Gastroesophageal sphincter (tissue), 4 donors: ENCODE measurements at places on chromosomes 7 and 10. TPM values are rescaled to one million over a fixed set of nuclear protein-coding genes. Genes with fewer than 3 reads are reported as not detected.

DNA sequence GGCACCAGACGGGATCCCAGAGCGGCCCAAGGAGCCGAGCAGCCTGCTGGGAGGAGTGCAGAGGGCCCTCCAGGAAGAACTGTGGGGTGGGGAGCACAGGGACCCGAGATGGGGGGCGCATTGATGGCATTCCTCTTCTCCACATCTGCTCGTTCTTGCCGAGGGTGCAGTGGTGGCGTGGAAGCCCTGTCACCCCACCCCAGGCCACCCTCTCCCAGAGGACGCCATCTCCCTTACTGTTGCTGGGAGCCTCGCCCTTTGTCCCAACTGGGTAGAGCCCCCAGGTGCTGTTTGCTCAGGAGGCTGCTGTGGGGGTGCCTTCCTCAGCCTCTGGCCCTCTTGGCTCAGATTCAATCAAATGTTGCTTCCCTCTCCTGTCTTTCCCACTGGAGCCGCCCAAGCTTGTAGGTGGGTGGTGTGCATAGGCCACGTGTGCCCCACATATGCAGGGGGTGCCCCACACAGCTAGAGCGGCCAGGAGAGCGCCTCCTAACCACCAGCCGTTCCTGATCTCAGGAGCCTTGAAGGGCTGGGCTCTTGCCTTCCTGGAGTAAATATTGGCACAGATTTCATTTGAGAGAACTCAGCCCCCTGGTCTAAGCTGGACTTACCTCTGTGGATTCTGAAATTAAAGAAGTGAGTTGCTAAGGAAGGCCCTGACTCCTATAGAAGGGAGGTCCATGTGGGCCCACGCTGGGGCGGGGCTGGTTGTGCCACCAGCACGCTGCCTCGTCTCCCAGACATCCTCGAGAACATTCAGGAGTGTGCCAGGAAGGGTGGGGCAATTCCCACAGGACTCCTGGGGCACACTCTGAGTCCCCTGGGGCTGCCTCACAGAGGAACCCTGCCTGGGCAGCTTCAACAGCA is 39.2 kb downstream of the ZNF467 start:
- ATAC-seq: no peak

- ATAC-seq: no peak
Observed at GRCh38 chr10:118522791-118523498, 72.5 kb downstream of the PRLHR start.

- no peak for ATAC-seq
Observed at GRCh38 chr7:36127075-36127740, 25.8 kb upstream of the EEPD1 start.

Gene CRHR2
- total RNA-seq: 0.15 TPM

DNA sequence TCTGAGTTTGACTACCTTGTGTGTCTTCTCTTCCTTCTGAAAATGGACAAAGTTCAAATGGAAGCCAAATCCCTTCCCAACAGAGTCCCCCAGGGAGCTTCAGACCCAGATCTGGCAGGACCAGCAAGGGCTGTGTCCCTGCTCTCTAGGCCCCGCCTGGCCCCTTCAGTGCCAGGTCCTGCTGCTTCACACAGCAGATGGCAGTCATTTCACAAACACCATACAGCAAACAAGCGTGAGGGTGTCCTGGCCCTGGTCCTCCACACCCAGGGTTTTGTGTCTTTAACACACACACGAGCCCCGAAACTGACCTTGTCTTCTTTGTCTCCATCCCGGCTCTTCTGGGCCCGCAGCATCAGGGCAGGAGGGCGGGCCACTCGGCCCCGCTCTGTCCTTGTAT is 145.0 kb downstream of the TCERG1L start:
- ATAC-seq: no peak

GRCh38 chr7:1852517-1853430 is 182.7 kb downstream of the ELFN1 start:
- ATAC-seq: no peak

DNA sequence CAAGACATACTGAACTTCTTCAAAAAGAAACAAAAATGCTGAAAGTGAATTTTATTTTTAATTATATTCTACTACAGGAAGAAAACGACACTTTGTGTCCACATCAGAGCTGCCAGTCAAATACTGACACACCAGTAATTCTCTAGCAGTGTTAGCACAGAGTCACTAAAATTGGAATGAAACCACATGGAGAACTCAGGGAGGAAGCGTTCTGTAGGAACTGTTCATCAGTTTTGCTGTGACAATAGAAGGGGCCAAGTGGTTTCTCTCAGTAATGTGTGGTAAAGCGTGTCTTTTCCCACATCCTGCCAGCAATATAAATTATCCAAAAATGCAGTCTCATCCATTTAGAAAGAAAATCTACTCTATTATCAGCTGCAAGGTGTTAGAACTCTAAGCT is 683.3 kb downstream of the GRM8 start:
- no peak for ATAC-seq

GRCh38 chr7:152341039-152341913 is 94.5 kb downstream of the KMT2C start:
- ATAC-seq: peak; percentile 61

DNA sequence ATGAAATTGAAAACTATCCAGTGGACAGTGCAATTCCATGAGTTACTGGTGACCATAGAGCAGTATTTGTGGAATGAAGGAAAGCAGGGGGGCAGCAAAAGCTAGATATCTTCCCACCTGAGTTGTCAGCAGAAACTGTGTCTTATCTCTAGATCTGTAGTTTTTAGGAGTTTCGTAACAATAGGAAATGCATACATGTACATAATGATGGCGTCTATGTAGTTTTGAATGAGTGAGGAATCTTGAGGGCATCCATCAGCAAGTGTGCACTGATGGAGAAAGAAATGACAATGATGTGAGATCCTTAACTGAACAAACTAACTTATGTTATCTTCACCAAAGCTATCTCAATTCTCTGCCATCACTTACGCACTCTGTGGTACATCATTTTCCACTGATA is 114.5 kb downstream of the LRRC4 start:
- ATAC-seq: no peak

DNA sequence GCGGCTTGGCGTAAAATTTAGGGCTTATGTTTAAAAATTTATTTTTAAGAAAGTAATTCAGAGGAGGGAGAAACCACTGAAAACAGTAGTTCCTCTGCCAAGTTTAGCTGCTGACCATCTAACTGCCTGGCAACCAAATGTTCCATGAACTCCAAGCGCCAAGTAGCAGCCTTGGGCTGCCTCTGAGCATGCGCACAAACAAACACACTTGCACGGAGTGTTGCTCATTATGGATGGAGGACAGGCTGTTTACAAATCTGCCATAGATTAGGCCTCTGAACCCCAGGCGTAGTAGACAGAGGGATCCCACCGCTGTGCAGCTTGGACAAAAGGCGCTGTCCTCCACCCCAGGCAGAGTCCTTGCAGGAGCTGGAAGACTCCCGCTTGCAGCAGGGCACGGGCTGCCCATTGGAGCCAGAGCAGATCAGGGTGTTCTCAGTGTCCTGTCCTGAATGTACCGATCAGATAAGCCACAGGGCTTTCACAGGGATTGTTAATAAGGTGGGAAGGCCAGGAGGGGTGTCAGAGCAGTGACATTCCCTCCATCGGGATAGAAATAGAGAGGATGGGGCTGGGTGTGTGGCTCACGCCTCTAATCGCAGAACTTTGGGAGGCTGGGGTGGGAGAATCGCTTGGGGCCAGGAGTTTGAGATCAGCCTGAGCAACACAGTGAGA is 47.7 kb upstream of the LYZL1 start:
- no peak for ATAC-seq

DNA sequence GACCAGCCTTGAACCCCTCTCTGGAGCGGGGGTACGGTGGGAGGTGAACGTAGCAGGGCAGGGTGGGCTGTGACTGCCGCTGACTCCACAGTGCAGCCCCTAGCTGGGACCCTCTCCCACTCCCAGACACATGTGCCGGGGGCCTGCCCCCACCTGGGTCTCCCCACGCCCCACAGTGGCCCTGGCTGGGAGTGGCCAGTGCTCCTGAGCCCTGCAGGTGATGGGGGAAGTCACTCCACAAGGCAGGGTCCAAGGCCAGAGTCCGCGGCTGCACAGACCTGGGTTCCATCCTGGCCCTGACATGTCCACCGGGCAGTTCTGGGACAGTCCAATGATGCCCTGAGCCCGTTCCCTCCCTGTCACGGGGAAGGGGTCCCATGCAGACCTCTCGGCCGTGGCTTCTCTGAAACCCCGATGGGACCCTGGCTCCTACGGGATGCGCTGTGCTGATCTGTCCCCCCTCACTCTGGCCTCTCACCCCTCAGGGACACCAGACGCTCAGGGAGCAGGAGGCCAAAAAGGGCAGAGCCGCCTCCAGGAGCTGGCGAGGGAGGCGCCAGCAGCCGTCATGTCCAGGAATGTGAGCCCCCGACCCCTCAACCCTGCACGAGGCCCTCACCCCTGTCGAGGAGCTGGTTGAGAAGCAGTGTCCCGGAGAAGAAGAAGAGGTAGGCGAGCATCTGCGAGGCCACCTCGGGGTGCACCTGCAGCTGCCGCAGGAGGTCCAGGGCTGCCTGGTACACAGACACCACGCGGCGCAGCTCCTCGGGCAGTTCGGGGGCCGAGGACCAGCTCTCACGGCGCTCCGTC is 40.4 kb downstream of the AP5Z1 start:
- ATAC-seq: no peak

DNA sequence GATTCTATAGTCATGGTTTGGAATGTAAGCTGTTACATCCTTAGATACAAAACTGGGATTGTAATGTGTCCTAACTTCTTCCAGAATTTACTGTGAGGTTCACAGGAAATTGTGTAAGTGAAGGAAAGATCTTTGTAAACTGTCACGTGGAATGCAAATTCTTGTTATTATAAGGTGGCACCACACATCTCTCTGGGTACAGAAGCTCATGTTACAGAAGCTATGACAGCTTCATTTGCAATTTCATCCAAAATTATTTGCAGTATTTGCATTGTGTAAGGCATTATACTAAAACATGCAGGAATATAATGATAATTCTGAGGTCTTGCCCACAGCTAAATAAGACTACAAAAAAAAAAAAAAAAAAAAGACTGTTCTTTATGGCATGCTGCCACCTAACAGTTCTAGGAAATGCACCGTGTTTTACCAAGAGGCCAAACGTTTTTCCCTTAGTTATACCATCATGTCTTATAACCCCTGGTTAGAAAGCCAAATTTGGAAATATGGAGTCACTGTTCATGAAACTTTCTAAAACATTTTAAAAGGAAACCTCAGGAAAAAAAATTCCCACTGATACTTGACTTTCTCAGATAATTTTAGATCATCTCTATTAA is 17.6 kb downstream of the MINDY3 start:
- ATAC-seq: no peak

GRCh38 chr7:79064187-79064823 is 389.2 kb downstream of the MAGI2 start:
- ATAC-seq: no peak

DNA sequence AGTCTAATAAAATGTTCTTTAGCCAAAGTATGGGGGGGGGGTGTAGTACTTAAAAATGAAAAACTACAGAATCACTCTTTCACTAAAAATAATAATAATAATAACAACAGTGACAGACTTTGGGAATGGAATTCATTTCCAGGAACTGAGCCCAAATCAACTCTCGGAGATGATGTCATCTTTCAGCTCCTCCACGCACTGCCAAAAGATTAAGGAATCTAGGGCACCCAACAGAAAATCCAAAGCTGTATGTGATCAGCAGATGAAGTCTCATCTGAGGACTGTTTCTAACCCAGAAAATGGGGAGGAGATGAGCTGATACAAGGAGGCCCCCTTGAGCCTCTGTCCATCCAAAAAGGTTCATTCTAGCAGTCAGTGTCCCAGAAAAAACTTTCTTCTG is 54.5 kb downstream of the GRB10 start:
- peak; percentile 50 for ATAC-seq

Gene DRGX
- total RNA-seq: not detected

- no peak for ATAC-seq
Observed at GRCh38 chr7:37709631-37710509, 26.3 kb downstream of the GPR141 start.

Gene SP4
- total RNA-seq: 9.2 TPM

Gene FASTK
- 82.2 TPM for total RNA-seq

GRCh38 chr7:29893351-29893965 is 87.2 kb downstream of the WIPF3 start:
- ATAC-seq: no peak

Gene GATA3
- not detected for total RNA-seq

Gene ZDHHC6
- 28.2 TPM for total RNA-seq

GRCh38 chr7:115059321-115059720 is 137.4 kb downstream of the MDFIC start:
- peak; percentile 34 for ATAC-seq

GRCh38 chr7:2142386-2142785 is 90.4 kb downstream of the MAD1L1 start:
- ATAC-seq: no peak

Gene NPSR1
- not detected for total RNA-seq

DNA sequence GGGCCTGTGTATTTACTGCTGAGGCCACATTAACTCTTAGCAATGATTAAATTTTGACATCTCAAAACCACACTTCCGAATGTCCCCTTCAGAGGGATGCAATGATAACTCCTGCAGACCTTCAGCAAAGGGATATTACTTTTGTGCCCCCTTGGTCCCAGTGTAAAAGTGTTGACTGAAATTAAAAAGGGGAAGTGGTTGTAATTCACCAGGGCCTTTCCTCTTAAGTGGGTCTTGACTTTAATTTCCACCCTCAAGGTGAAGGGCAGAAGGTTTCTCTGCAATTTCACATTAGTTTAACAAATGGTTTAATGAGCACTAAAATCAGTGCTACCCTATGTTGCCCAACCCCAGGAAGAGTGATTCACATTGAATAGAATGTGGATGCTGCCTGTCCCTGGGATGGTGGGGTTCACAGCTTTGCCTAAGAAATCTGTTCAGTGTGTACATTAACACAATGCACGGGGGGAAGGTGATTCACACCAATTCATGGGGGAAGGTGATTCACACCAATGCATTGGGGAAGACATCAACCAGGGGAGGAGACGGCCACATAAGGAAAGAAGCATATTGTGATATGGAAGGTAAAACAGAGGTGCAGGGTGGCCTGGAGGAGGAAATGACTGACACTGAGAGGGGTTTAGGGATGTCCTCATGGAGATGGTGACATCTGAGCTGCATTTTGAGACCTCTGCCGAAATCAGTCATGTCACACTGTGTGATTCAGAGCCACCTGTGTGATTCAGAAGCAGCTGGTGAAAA is 19.4 kb upstream of the TNS3 start:
- no peak for ATAC-seq

Gene ACTL6B
- total RNA-seq: 2.2 TPM
